Immature natural killer cell (primary cell): ENCODE measurements at places on chromosomes 11 and 22.

- DNase-seq, result no peak
Observed at GRCh38 chr11:130029137-130029536, 26.5 kb upstream of the PRDM10 start.

GRCh38 chr22:37141971-37142370 lies 7.7 kb downstream of the IL2RB start:
- DNase-seq, result no peak

GRCh38 chr11:67648796-67649613 lies 1.5 kb downstream of the ACY3 start:
- no peak for DNase-seq

GRCh38 chr11:132284611-132285010 lies 914.2 kb downstream of the NTM start:
- no peak for DNase-seq
